ENCODE measurements at places on chromosomes 7 and 10.

- DNase-seq: no peak
Observed at GRCh38 chr7:12314199-12314598, 89.5 kb downstream of the VWDE start.

DNA sequence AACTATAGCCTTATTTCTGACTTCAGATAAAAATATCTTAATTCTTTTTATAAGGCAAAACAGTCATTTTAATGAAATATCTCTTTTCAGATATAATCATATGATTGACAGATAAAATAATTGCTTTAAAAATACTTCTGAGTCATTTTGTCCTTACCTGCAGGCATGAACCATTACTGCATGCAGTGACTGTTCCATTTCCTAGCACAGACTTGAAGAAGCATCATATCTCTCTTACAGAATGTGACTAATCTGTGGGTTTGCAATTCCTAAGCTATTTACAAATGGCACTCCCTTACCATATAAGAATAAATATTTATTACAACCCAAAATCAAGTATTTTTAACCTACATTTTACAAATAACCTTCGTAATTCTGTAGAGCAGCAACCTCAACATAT lies 120.7 kb downstream of the SRPK2 start:
- DNase-seq: no peak

DNA sequence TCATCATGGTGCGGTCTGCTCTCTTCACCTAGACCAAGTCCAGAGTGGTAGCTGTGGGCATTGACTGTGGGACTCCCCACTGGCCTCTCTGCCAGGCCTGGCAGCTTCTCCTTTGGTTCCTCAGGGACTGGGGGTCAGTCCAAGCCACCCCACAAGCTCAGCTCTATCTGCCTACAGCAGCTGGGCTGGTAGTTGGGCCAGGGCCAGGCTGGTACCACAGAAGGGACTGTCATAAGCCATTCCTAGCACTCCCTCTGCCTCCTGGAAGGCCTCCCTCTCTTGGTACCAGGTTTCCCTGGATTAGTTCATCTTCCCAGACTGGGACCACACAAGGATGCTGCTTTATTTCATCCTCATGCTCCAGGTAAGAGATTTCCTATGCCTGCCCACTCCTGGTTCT lies 24.2 kb upstream of the UNC5B start:
- DNase-seq: no peak

DNA sequence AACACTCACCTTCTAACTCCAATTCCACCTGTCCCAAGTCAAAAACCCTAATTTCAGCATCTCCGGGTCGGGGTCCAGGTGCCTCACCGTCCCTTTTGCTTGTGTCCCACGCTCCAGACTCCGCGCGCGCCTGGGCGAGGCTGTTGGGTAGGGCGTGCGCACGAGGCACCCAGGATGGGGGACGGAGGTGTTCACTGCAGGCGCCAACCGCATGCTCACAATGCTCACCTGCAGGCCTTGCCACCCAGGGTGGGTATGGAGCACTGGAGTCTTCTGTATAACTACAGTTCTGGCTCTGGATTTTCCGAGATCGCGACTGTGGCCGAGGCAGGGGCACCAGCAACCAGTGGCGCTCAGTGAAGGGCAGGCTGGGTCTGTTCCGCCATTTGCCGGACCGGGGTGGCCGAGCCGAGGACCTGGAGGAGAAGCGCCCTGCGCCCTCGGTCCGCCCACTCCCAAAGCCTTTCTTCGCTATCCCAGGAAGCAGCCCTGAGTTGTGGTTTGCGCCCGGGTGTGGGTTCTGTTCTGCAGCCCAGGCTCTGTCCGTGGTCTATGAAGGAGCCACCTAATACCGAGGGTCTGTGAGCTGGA lies 8.7 kb downstream of the FAM200A start:
- no peak for DNase-seq

GRCh38 chr7:96188174-96188581 lies 133.7 kb downstream of the SLC25A13 start:
- DNase-seq: no peak

DNA sequence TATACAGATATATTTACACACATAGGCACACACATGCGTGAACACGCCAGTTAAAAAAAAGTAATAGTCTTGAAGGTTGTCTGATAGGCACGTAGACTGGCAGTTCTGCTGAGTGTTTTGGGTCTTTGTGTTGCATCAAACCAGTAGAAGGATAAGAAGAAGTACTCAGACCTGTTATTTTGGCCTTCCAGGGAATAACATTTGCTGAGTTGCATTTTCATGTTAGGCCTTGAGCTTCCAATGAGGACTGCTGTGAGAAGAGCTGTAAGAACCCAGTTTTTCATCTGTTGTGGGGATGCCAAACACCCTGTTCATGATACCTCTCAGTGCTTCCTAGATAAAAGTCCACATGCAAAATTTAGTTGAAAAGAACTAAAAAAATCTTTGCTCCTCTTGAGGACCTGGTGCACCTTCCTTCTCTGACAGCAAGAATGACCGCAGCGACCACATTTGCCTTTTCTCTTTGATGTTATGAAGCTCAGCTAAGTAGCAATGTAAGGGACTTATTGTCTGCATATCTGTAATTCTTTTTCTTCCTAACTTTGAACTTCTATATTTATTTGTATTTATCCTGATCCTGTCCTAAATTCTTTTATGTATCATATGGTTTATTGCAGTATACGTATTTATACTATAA lies 27.2 kb downstream of the HIPK2 start:
- DNase-seq: no peak

GRCh38 chr10:132647424-132647823 lies 109.8 kb downstream of the INPP5A start:
- DNase-seq: no peak
